ENCODE measurements at places on chromosomes 1 and 21.
A peak's percentile ranks its signal among the peaks of the same experiment; 100 is the strongest.

DNA sequence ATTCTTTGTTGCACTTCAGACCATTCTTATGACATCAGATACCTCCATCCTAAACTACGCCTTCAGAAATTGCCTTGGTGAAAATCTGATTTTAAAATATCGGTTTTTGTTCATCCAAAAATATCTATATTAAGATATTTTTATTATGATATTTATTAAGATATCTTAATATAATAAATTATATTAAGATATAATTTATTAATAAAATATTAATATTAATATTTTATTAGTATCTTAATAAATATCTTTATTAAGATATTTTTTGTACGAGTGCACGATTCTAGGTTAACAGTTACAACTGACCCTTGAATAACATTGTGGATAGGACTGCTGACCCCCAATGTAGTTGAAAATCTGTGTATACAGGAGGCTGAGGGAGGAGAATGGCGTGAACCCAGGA lies 20.9 kb downstream of the PADI4 start:
- no peak for DNase-seq

- DNase-seq = peak; percentile 42
Measured at GRCh38 chr21:37365517-37366481, 774 bp upstream of the DYRK1A start.

GRCh38 chr1:48750109-48750508 lies 26.6 kb downstream of the BEND5 start:
- no peak for DNase-seq

DNA sequence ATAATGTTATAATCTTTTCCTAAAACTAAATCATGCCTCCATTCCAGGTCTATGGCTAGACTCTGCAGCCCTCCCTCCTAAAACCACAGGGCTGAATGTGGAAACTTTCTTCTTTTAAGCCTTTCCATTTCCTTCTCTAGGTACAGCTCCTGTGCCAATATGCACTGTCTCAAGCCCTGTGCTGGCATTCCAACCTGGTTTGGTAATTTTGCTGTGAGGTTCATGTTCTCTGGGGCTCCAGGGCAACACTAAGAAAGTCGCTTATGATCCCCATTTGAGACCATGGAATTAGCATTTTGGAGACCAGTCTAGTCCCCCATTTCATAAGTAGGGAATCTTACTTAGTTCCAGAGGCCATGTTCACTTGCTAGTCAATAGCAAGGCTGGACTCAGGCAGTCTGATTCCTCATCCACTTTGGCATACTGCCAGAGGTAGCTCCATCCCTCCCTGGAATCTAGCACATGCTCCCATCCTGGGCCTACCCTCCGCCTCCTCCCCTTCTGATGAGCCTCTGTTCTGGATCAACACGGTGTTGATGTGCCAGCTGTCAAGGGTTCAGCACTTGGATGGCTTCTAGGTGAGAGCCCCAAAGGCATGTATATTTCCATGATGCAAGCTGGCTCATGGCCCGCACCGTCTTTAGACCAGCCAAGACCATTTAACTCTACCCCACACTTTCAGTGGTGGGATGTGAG lies 36.5 kb downstream of the ZMYND12 start:
- DNase-seq = no peak

DNA sequence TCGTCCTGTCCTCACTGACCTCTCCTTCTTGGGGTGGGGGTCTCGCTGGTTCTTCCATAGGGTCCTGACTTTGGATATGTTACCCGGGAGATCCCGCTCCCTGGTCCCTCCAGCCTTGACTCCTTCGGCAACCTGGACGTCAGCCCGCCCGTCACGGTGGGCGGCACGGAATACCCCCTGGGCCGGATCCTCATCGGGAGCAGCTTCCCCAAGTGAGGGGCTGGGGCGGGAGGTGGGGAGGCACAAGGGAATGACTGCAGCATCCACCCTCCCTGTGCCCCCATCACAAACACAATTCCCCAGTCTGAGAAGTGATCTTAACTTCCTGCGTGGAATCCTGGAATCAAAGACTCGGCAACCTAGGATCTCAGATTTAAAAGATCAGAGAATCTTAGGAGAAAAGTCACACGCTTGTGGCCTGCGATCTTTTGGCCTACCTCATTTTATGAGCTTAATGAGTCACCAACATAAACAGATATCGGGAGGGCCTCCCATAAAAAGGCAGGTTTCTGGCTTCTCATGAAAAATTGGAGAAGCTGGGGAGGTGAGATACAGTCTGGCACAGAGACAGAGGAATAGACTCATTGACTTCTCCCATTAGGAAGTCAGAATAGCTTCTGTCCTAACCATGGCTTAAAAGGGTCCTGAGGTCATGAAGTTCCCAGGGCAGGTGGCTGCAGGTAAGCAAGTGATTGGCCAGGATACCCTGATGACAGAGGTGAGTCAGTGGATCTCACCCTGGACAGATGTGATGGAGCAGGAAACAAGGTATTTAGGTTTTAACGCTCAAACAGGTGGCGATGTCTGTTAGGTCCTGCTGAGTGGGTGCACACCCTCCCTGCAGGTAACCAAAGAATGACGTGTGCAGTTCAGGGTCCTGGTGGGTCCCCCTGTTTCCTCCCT lies 15.9 kb upstream of the PADI3 start:
- DNase-seq = no peak

DNA sequence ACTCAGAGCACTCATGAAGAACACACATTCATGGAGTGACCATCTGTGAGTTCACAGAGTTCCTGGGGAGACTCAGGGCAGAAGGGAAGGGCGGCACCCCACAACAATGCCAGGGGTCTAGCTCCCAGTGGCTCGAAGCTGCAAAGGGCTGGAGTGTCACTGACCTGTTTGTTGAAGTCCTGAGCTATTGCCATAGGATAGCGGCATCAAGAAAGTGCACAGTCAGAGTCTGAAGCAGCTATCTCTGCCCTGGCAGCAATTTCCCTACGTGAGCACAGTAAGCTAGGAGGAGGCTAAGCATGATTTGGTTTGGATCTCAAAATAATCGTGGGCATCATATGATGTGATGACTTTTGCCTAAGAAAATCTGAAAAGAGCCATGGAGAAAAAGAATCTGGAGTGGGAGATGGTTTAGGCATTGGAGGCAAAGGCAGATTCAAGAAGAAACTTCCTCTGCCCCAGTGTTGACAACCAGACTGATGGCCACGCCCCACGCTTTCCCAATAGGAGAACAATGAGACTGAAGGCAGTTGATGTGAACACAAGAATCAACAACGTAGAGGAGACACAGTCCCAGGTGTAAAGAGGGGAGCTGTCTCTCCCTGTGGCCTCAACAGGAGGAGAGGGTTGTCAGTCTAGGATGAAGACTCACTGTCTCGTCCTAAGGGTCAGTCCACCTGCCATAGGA lies 100.0 kb upstream of the SLC25A33 start:
- DNase-seq = no peak

GRCh38 chr1:51729156-51729823 lies 112.4 kb downstream of the OSBPL9 start:
- peak; percentile 78 for DNase-seq

- no peak for DNase-seq
Measured at GRCh38 chr1:18192974-18193373, 85.4 kb downstream of the IGSF21 start.

All from activated T-cell treated with anti-CD3 and anti-CD28 coated beads for 4 hours (primary cell).